ENCODE measurements at places on chromosomes 7 and 10. TPM values are rescaled to one million over a fixed set of nuclear protein-coding genes. Genes with fewer than 3 reads are reported as not detected.

DNA sequence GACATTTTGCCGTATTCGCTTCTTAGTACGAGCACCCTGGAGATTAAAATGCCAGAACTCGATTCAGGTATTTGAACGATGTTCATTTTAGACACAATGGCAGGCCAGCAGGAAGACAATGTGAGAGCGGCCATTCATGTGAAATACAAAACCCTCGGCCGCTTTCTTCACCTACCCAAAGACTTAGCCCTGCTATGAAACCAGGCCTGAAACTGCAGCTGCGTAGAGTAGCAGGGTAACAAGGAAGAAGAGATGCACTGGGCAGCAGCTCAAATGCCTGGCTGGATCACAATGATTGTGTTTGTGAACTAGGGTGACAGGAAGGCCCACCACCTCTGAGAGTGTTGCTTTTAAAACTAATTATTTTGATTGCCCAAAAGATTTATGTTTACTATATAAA is 234.8 kb downstream of the TRIL start:
- DNase-seq, result no peak

- DNase-seq, result no peak
Measured at GRCh38 chr10:27578316-27578715, 74.2 kb downstream of the RAB18 start.

GRCh38 chr7:103124429-103124979 is 24.4 kb downstream of the NAPEPLD start:
- no peak for DNase-seq

DNA sequence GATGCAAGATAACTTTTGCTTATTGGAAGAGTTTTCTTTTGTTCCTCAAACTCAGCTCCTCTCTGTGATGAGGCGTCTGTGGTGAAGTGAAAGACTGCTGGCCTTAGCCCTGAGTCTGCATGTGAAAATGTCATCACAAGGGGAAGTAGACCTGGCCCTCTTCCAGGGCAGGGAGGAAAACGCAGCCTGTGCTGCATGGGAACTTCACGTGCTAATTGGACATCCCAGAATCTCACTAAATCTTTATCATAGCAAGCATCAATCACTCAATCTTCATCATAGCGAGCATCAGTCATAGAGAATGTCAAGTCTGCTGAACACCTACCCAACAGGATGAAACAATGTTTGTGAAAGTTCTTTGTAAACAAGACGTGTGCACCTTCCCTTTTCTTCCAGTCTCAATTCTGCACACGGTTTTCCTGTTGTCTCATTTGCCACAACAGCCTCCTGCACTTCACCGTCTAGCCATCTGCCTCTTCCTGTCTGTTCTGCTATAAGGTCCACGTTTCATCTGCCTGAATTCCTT is 314.6 kb downstream of the FRMD4A start:
- peak; percentile 60 for DNase-seq

GRCh38 chr7:20217193-20217948 is at the start of gene MACC1:
TSS of gene MACC1 (minus strand) at chr7:20217384. CDS start at chr7:20161862, 55,522 bp downstream.
- no peak for DNase-seq

ZNF277 gene
- total RNA-seq, result 17.0 TPM

ANLN gene
- total RNA-seq, result 1.3 TPM

UTF1 gene
- not detected for total RNA-seq

Measured in left ventricle myocardium superior (tissue), 1 donor.